ENCODE measurements at places on chromosomes 7 and 10.

DNA sequence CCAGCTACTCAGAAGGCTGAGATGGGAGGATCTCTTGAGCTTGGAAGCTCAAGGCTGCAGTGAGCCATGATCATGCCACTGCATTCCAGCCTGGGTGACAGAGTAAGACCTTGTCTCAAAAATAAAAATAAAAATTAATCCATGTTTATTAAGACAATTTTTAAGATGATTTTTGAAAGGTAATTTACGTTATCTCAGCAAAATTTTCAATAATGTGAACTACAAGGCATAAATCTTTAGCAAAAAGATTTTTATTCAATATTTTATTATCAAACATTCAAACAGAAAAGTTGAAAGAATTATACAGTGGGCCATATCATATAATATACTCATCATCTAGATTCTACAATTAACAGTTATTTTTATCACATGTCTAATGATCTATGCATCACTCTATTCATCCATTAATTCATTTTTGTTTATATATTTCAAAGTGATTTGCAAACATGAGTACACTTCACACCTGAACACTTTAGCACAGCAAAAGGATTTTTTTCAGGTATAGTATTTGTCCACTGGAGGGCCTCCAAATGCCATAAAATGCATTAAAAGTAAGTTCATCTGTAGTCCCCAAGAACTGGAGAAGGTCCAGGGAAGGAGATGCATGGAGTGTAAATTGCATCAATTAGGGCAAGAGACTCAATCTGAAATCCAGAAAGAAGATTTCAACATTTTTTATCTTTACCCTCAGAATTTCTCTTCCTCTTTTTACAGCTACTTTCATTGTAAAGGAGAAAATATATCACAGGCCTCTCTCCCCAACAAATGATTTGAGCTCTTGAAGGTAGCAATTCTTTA is 38.6 kb upstream of the RSBN1L start:
- DNase-seq = peak; percentile 54

DNA sequence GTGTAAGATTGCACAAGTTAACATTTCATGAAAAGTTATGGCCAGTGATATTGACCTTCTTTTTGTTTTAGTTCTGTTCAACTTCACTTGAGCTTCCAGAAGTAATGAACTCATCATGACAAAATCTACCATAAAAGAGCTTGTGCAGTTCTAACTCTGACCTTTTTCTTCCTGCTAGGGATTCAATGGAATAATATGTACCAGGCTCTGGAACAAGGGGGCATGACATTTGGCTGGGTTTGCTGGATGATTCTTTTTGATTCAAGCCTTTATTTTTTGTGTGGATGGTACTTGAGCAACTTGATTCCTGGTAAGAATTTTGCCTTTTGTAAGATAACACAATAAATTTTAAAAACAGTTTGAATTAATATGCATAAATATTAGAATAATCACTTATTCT is 205.0 kb downstream of the ABCA13 start:
- no peak for DNase-seq

DNA sequence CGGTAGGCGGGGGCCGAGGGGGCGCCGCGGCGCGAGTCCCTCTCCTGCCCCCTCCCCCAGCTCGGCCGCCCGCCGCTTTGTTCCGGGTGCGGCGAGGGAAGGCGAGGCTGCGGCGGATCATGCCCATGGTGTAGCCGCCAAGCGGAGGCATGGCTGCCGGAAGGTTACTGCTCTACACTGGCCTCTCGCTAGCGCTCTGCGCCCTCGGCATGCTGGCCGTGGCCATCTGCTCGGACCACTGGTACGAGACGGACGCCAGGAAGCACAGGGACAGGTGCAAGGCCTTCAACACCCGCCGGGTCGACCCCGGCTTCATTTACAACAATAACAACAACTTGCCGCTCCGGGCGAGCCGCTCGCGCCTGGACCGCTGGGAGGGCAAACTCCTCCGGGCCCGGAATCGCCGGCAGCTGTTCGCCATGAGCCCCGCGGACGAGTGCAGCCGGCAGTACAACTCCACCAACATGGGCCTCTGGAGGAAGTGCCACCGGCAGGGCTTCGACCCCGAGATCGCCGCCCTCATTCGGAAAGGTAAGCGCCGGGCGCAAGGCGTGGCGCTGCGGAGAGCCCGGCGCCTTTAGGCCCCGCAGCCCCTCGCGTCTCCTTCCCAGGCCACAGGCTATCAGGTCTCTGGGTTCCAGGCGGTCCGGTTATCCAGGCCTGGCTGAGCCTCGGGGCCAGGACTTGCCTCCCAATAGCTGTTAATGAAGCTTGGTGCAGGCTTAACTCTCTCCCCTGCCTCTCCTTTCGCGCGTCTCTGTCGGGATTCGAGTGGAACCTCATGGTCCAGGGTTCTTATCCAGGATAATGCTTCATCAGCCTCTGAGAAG is 513 bp downstream of the TMEM178B start:
- peak; percentile 33 for DNase-seq

DNA sequence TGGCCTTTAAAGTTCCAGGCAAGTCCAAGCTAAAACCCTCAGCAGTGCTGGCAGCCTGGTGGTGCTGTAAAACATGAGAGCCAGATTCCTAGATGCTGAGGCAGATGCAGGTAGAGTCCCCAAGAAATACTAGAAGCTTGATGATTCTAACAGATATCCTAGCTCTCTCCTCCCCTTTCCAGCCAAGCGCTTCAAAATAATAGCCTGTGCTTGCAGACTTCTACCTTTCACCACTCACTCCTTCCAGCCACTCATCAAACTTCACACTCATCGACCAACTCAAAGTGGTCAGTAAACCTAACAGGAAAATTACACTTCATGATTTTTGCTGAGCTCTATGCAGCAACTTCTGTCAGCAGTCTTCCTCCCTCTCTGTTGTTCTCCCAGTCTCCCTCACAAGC is 50.2 kb downstream of the LMBR1 start:
- no peak for DNase-seq

DNA sequence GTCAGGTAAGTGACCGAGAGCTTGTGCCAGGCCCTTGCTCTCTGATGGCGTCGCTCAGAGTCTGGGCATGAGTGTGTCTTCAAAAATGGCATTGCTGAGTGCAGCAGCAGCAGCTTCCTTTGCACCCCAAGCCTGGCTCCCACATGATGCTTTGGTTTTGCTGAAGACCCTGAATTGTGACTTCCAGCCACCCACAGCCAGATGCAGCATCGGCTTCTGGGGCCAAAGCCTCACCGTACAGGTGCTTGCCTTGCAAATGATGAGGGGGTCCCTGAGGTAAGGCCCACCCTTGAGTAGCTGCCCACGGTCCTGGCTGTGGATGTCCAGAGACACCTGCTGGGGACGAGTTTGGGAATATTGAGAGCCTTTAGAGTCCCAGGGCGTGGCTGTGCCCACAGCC is 57.9 kb downstream of the JAKMIP3 start:
- no peak for DNase-seq

DNA sequence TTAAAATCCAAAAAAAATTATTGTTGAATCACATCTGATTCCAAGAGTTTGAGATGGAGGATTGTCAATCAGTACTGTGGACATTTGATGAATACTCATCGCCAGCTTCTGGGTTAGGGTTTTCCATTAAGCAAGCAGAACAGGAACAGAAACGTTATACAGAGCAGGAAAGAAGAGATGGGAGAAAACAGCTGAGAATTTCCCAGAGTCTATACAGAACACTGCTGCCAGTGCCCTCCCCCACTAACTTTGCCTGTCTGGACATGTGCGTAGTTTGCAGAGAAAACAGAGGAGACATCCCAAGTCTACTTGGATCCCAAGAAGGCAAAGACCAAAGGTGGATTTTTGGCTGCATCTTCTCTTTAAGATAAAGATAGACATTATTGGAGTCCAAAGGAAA is 19.0 kb downstream of the C10orf90 start:
- DNase-seq = no peak

- DNase-seq = no peak
Observed at GRCh38 chr10:84838851-84839250, 510.5 kb downstream of the CCSER2 start.

DNA sequence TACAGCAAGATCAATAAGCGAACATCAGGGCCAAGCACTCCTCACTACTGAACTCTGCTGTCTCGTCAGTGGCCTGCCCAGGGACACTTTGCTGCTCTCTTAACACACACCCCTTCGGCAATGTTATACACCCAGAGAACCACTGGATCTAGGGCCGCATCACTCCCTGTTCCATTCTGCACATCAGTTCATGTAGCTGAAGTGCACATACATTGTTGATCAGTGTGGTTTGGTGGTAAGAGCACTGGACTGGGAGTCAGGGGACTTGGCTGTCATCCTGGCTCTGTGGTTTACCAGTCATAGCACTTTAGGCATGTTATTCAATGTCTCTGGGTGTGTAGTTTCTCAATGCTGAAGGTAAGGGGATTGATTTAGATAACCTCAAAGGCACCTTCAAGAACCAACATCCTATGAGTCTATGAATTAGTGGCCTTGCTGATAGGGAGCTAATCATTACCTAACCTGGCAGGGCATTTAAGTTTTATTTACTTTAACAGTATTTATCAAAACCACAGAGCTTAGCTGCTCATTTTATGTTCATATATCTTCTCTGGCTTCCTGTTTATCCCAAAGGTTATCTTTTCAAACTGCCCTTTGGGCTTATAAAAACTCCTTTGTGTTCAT is 24.8 kb downstream of the DUSP5 start:
- no peak for DNase-seq

DNA sequence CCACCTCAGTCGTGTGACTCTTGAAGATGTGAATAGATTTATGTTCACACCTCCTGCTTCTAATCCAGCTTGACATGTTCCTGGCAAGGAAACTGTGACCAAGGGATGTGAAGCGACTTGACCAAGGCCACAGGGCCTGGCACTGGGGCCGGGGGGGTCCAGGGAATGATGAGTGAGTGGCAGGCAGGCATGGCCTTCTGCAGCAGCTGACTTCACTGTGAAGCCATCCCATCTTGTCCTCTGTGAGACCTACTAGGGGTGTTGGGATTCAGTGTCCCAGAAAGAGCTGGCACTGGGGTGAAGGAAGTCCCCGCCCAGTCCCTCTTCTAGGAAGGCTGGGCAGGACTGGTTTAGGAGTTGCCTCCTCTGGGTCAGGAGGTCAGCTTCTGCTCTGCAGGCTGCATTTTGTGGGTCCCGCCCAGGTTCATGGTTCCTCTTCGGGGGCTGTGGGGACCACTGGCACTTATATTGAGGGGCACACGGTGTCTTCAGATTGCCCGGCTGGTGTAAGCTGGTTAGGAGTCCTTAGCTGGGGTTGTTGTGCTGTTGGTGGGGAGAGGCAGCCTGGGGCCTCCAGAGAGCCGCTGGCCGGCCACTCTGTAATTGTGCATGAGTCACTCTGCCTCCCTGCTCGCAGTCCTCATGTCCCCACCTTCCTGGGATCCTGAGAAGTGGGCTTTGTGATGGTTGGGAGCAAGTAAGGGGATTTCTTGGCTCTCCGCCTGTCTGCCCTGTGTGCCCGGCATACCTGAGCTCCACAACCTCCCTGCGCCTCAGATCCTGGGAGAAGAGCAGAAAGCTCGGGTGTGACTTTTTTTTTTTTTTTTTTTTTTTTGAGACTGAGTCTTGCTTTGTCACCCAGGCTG is 11.0 kb downstream of the ZMIZ1 start:
- DNase-seq = no peak

DNA sequence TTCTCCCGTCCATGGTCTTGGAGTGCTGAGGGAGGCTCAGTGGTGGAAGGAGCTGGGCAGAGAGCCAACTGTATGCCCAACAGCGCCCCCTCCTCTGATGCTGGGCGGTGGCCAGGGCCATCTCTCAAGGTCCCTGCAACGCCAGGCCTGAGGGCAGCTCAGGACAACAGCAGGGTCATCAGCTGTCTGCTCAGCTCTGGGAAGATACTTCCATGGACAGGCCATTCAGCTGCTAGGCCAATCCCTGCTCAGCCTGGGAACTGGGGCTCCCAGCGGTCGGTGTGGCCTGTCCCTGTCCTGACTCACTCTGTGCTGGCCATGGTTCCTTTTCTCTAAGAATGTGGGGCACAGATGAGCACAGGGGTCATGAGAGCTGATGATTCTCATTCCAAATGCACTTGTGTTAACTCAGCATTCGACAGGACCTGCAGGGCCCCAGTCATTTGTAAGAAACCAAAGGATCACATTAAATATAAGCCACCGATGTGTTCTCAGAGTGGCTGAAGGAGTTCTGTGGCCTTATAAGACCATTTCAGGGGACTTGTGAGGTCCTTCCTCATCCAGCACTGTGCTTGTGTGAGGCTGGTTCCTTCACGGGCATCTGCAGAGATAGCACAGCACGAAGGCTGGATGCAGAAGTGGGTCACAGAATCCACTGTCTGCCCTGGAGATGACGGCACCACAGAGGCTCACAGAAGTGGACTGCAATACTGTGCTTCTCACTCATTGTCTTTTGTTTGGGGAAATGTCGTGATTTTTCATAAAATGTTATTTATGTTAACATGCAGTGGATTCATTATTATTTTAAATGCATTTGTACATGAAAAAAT is 73.0 kb downstream of the ADCY1 start:
- no peak for DNase-seq

- DNase-seq = no peak
Observed at GRCh38 chr10:63542835-63543575, 21.8 kb downstream of the REEP3 start.

GRCh38 chr10:101123085-101123814 is 7.8 kb upstream of the TLX1 start:
- no peak for DNase-seq

DNA sequence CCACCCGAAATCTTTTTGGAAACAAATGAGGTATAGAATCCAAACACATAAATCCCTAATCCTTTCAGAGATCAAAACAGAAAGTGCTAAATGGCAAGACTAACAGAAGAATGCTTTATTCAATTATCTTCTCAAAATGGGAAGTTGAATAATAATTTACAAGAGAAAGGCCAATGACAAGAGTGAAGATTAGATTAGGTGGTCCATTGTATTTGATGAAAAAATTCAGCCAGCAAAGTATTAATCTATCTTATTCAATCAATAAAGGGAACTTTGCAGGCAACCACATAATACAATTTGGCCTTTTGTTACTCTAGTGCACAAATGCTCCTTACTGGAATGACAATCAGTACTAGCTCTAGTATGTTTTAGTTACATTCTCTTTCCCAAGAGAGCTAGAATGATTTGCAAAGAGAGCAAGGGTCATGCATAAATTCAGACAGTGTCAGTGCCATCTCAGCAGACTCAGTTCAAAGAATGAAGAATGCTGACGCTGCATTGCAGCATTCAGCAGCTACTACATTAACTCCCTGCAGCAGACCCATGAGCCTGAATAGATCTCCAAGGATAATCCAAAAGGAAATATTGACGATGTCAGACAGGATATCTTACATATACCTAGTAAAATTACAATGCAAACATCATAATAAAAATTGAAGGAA is 131.8 kb downstream of the ANK3 start:
- no peak for DNase-seq

- DNase-seq = no peak
Observed at GRCh38 chr10:93695740-93696139, 6.7 kb downstream of the FRA10AC1 start.

DNA sequence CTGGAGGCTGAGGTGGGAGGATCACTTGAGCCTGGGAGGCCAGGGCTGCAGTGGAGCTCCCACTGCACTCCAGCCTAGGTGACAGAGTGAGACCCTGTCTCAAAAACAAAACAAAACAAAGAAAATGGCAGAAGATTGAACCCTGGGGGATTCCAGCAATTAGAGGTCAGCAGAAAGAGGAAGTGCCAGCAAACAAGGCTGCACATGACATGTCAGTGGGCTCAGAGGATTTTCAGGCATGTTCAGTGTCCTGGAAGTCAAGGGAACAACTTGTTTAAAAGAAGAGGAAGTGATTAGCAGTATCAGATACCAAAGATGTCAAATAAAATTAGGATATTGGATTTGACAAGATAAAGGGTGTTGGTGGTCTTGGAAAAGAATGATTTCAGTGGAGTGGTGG is 32.3 kb downstream of the RAB18 start:
- DNase-seq = no peak

Measured in T-helper 2 cell (primary cell).